ENCODE measurements at places on chromosomes 12 and 14.

DNA sequence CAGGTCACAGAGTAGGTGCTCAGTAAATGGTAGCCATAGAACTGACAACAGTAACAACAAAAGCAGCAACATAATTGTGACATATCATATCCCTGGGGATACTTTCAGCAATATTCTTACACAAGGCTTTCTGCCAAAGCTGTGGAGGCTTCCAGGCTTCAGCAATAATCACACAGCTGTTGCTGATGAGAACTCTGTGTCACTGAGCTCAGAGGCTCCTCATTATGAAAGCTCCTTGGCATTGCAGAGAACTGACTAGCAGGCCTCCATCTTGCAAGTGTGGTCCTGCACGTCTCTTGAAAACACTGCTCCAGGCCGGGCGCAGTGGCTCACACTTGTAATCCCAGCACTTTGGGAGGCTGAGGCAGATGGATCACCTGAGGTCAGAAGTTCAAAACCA lies 97.3 kb upstream of the BTG1 start:
- DNase-seq, result no peak

DNA sequence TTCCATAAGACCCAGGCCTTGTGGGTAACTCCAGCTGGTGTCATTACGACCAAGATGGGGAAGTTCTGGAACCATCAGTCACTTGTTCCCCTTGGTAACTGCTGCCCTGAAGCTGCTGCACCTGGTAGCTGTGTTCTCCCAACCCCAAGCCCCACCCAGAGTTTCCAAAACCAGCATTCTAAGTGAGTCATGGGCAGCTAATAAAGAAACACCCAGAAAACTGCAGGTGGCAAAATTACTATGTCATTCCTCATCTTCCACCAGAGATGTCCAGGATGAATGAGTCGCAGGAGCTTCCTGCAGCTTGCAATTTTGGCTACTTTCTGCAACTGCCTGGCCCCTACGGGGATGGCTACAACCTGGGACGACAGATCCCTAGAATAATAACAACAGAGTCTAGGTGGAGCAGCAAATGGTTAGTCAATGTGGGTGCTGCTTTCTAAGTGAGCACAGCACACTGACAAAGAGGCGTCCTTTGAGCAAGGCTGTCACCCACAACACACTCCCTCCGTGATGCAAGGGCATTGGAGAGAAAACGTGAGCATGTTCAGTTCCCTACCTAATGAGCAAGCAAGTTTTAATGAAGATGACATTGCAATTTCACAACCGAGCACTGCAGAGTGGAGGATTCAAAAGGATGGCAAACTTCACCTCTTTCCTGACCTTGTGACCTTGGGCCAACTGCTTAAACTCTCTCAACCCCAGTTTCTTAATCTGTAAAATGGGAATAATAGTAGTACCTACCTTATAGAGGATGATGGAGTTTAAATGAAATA lies 301.4 kb upstream of the NOS1 start:
- no peak for DNase-seq

- DNase-seq, result no peak
Observed at GRCh38 chr14:96097752-96098151, 58.6 kb downstream of the C14orf132 start.

GRCh38 chr14:77278461-77279230 lies 7.6 kb upstream of the NGB start:
- DNase-seq, result no peak

DNA sequence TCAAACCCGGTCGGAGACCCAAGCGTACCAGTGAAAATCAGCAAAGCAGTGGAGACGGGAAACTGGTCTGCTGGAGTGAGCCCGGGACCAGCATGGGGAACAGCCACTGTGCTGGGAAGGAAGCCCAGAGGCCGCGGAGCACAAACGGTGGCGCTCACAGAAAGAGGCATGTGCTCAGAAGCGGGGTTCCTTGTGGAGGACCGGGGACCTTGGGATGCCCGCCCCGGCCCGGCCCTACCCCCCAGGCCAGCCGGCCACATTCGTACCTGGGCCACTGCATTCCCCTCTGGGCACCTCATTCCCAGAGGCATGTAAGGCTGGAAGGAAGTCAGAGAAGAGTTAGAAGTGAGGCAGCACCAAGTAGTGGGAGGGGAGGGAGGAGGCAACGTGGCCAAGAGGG lies 79.3 kb downstream of the RFLNA start:
- no peak for DNase-seq

GRCh38 chr12:104578453-104578852 lies 121.7 kb downstream of the CHST11 start:
- peak; percentile 35 for DNase-seq

DNA sequence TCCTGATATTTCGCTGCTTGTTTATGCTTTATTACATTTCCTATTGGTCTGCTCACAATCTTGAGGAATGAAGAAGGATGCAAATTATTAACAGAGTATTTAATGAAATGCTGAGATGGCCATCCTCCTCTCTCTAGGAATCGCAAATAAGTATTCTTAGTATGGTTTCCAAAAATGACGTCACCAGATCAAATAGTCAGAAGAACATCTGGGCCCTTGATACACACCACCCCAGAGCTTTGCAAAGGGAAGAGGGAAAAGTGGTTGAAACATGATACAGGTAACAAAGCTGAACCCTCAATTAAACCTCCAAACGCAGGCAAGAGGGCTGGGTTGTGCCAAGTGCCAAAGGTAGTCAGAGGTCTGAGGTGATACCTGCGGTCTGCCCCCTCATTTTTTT lies 107.3 kb downstream of the BCL11B start:
- no peak for DNase-seq

DNA sequence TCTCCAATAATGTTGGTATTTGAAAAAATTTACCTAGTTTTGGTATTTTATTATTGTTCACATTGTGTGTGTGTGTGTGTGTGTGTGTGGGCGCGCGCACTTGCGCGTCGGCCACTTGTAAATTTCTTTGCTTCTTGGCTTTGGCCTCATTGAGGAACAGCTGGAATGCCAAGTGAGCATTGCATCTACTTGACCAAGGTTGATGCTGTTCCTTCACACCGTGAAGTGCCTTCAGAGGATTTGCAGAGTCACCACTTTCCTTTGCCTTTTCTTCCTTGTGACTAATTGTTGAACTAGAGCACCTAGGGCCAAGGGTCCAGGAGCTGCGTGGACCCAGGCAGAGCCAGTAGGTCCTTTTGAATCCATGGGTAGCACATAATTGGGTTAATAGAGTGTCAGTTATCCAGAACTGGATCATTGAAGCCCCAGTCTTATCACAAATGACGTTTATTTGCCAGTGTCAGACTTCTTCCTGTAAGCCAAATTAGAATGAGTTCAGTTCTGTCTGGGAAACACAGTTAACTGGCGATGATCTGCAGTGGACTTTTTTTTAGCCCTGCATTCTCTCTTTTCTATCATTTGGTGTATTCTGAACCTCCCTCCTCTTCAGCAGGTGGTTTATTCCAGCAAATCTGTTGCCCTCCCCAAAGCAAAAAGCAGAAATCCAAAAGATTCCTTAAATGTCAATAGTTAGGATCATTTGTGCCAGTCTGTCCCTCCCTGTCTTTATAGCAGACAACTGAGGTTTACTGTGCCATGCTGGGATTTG lies 2.6 kb downstream of the PPP2R5C start:
- no peak for DNase-seq

- DNase-seq, result no peak
Observed at GRCh38 chr12:57737467-57738460, 778 bp downstream of the AGAP2 start.

Measured in HTR-8/SVneo (cell line).